ENCODE measurements at places on chromosomes 2 and 18.

DNA sequence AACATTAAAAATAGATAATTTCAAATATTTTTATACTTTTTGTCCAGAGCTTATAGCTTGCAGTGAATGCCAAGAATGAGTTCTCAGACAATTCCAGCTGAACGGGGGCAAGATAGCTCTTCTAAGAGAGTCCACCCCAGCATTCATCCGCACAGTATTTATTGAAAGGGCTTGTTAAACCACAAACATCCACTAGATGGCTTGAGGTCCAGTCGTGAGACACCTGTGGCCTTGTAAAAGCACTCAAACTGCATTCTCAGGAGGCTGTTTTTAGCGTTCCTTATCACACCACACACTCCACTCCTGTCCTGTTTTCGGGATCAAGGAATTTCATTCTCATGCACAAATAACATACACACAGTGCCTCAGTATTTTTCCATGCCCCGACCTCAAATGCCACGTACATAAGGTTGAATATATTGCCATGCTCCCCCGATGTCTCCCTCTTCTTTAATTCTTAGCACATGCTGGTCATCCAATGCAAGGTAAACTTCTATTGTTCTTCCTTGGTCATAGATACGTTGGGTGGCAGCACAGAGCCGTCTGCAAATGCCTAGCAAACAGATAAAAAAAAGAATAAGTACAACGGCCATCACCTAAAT is 47.4 kb downstream of the DNAJC10 start:
- DNase-seq: no peak

- DNase-seq: no peak
Observed at GRCh38 chr2:84234103-84234502, 225.0 kb downstream of the SUCLG1 start.

GRCh38 chr2:151611351-151611750 is 122.9 kb downstream of the NEB start:
- no peak for DNase-seq

DNA sequence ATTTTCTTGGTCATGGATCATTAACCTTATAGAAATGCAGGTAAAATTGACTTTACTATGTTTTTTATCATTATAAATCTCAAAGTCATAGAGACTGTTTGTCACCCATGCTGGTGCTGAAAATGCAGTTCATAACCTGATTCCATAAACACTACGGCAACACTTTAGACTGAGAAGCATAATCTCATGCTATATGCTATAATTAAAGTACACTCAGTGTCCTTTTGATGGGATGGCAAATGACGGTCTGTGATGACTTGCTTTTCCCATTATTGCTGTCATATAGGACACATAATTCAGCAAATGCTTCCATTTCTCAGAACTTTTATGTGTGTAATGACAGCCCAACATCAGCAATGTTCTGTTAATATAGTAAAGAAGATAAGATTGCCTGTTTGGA is 162.9 kb downstream of the CD226 start:
- no peak for DNase-seq

DNA sequence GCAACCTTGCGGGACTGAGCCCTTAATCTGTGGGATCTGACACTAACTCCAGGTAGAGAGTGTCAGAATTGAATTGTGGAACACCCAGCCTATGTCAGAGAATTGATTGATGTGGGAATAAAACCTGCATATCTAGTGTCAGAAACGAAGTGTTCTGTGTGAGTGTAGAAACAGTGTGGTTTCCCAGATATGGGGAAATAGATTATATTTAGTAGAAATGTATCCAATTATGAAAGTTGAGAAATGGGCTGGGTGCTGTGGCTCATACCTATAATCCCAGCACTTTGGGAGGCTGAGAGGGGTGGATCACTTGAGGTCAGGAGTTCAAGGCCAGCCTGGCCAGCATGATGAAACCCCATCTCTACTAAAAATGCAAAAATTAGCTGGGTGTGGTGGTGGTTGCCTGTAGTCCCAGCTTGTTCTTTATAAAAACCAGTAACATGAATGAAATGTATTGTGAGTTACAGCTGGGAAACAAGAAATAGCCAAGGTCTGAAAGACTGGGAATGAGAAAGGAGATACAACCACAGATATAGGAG is 4.3 kb upstream of the TP53I3 start:
- no peak for DNase-seq

DNA sequence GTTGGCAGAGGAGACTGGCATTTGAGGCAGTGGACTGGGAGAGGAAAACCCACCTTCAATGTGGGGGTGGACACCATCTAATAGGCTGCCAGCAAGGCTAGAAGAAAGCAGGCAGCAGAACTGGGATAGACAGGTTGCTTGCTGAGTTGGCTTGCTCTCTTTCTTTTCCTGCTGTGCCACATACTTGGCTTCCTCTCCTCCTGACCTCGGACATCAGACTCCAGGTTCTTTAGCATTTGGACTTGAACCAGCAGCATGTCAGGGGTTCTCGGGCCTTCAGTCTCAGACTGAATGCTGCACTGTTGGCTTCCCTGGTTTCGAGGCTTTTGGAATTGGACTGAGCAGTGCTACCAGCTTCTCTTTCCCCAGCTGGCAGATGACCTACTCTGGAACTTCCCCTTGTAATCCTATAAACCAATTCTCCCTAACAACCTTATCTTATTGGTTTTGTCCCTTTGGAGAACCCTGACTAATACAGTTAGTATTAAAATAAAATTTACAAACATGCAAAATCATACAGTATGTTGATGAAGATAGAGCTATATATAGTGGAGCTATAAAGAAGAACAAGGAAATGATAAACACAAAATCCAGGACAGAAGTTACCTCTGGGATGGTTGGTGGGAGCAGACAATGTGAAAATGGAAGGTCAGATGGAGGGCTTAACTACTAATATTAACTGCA is 15.9 kb downstream of the DSEL start:
- no peak for DNase-seq

GRCh38 chr2:205107810-205108209 is 562.5 kb downstream of the PARD3B start:
- DNase-seq: no peak

GRCh38 chr18:13452388-13452811 is 233.8 kb downstream of the LDLRAD4 start:
- no peak for DNase-seq

- no peak for DNase-seq
Observed at GRCh38 chr2:179412112-179412511, 147.5 kb upstream of the SESTD1 start.

- DNase-seq: no peak
Observed at GRCh38 chr18:78407466-78407844, 572.2 kb upstream of the SALL3 start.

DNA sequence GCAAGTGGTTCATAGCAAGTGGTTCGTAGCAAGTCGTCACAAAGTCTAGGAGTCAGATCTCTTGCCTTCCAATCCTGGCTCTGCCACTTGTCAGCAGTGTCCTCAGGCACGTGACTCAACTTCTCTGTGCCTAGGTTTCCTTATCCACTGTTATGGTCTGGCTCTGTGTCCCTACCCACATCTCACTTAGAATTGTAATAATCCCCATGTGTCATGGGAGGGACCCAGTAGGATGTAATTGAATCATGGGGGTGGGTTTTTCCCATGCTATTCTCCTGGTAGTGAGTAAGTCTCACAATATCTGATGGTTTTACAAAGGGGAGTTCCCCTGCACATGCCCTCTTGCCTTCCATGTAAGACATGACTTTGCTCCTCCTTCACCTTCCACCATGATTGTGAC is 51.8 kb upstream of the AP1S3 start:
- no peak for DNase-seq

- no peak for DNase-seq
Observed at GRCh38 chr18:23115683-23116096, 19.6 kb upstream of the CABLES1 start.

GRCh38 chr18:75076286-75076685 is 132.7 kb downstream of the PTGR3 start:
- no peak for DNase-seq

DNA sequence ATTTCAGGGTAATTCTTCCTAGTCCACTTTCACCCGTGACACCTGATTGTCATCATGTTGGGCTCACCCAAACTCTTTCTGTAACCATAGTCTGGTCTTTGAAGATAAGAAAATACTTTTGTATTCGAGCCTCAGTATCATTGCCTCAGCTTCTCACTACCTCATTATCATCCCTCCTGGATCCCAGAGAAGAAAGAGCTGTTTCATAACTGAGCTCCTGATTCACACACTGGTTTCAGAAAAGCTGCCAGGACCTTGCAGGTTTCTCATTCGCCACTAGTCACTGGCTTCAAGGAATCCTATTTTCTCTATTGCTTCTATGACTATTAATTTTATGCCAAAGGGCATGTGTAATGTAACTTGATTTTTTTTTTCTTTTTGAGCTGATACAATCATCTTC is 2.9 kb upstream of the CRIM1 start:
- DNase-seq: no peak

DNA sequence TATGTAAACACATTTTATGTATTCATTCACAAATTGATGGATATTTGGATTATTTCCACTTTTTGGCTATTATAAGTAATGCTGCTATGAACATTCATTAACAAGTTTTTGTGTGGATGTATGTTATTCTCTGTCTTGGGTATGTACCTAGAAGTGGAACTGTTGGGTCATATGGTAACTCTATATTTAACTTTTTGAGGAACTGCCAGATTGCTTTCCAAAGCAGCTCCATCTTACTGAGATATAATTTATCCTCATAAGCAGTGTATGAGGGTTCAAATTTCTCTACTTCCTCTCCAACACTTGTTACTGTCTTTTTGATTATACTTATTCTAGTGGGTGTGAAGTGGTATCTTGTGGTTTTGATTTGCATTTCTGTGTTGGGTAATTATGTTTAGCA is 7.1 kb upstream of the EML6 start:
- DNase-seq: no peak

DNA sequence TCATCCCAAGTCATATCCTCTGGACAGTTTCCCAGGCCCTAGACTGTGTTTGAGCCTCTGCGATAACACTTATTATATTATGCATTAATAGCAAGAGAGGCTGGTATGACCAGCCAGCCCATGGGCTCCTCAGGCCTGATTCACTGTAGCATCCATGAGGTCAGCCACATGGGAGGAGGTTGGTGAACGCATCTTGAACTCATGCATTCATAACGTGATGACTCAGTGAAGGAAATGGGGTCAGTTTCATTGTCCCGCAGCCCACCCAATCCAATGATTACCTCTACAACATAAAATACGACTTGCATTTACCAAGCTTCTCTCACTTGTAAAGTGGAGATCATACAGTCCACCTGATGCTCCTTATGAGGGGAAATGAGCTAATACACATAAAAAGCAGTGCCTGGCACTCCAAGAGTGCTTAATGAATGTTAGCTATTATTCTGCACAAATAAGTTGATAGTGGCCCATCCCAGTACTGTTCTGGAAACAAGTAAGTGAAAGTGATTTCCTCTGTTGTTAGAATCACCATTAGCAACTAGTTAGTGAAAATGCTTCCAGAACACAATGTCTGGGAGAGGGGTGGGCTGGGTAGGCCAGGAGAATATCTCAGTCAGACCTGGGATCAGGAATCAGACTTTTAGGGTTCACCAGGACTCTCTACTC is 46.1 kb upstream of the CELF4 start:
- DNase-seq: no peak

DNA sequence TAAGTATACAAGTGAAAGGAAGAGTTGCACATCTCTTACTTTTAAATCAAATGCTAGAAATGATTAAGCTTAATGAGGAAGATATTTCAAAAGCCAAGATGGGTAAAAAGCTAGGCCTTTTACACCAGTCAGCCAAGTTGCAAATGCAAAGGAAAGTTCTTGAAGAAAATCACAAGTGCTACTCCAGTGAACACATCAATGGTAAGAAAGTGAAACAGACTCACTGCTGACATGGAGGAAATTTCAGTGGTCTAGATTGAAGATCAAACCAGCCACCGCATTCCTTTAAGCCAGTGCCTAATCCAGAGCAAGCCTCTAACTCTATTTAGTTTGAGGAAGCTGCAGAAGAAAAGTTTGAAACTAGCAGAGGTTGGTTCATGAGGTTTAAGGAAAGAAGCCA is 79.1 kb downstream of the RBBP8 start:
- no peak for DNase-seq

- no peak for DNase-seq
Observed at GRCh38 chr2:146602383-146602782, 1242.4 kb upstream of the ACVR2A start.

DNA sequence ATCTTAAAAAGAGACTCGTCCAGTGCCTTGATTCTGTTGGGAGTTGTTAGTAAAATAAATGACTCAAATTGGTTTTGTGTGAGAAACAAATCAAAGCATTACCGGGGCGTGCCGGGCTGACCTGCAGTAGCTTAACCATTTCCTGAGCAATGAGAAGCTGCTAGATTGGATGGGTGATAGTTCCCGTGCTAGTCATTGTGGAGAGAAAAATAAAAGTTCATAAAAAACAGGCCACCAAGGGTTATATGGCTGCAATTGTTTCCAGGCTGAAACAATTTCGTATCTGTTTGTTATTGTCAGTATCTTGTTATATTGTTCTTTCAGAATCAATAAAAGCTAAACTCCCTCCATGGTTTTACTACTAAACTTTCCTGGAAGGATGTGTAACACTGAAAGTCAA is 314.4 kb downstream of the MTX2 start:
- no peak for DNase-seq

DNA sequence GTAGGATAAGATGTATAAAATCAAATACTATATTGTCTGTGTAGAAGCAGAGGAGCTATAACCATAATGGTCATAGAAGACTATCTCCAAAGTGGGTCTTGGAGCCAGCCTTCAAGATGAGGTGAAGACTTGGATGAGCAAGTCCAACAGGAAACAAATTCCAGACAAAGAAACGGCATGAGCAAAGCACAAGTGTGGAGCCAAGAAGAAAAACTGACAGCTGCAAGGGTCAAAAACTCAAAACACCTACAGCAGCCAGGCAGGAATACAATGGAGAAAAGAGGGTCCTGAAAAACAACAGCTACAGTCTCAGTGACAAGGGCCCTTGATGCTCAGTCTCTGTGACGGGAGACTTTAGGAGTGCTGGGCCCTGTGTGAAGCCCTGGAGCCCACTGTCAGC is 102.4 kb downstream of the STK39 start:
- no peak for DNase-seq

DNA sequence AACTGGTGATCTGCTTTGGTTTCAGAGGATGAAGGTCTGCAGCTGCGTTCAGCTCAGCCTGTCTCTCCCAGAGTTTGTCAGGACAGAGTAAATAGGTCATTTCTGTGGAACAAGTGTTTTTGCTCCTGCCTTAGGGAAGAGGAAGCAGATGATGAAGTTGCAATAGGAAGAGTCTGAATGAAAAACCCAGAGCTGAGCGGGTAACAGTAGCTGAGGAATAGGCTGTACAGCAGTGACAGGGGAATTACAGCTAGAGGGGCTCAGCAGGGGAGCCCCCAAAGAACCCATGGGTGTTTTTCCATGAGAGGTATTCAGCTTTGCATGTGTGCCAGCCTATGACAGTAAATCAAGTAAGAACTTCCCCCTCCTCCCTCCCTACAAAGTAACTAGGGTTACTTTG is 10.3 kb upstream of the CYBRD1 start:
- no peak for DNase-seq

- no peak for DNase-seq
Observed at GRCh38 chr2:237472909-237473877, 13.9 kb upstream of the MLPH start.

GRCh38 chr2:223010641-223011040 is 41.3 kb upstream of the KCNE4 start:
- DNase-seq: no peak

All from CD4-positive, alpha-beta T cell treated with Interleukin-15 for 4 hours (primary cell).